ENCODE measurements at places on chromosomes 12 and 14.

DNA sequence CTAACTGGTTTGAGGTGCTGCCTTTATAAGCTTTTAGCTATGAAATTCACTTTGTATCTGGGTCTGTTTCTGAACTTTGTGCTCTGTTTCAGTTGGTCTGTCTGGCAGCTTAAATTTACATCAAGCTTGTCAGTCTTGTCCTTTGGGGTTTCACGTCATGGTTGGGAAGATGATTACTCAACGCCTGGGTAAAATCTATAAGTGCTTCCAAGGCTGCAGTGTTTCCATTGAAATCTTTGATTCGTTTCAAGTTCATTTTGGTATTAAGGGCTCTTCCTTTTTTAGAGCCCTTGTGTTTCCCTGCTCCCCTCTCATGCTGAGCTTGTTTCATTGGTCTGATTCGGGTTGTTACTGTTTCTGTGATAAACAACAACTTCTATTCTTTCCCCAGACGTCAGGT is 58.2 kb downstream of the FBXW8 start:
- DNase-seq = no peak

GRCh38 chr12:46608431-46609272 is 217.1 kb downstream of the SLC38A4 start:
- no peak for DNase-seq

- DNase-seq = no peak
These were observed 53.4 kb downstream of the FLRT2 start for GRCh38 chr14:85583380-85583779.

GRCh38 chr12:27426743-27427487 is 19.6 kb upstream of the SMCO2 start:
- DNase-seq = no peak

- DNase-seq = no peak
These were observed 28.1 kb upstream of the TBC1D30 start for GRCh38 chr12:64796205-64796845.

- no peak for DNase-seq
These were observed 11.0 kb downstream of the CBLN3 start for GRCh38 chr14:24418492-24418873.

DNA sequence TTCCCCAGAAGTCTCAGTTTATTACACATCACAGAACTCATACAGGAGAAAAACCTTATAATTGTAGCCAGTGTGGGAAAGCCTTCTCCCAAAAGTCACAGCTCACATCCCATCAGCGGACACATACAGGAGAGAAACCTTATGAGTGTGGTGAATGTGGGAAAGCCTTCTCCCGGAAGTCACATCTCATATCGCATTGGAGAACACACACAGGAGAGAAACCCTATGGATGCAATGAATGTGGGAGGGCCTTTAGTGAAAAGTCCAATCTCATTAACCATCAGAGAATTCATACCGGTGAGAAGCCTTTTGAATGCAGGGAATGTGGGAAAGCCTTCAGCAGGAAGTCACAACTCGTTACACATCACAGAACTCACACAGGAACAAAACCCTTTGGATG is 20.1 kb downstream of the ZNF84 start:
- DNase-seq = no peak

DNA sequence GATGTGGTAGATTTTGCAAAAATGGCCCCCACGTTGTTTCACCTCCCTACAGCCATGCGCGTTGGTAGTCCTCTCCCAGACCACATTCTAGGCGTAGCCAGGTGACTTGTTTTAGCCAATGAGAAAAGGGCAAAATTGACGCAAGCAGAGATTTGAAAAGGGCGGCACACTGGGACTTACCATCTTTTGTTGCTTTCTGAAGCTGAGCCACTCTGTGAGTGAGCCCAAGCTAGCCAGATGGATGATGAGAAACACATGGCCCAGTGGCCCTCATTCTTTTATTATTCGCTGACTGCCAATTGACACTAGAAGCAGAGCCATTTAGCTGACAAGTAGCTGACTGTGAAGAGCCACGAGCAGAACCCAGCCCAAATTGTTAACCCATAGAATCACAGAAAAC is 142.0 kb upstream of the GZMB start:
- DNase-seq = no peak

DNA sequence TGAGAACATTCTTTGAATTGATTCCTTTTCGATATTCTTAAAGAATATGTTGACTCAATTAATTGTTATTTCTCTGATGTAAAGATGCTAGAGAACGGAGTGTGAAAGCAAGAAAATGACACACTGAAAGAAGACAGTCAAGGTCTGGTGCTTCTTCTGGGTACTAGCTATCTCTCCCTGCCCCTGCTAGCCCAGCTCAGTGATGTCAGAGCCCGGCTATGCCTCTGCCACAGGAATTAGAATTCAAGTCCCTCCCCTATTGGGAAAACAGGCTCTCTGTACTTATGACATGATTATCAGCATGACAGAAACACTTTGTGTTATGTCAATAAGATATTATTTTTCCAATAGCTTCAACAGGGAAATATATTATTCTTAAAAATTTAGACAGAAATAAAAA is 252.4 kb downstream of the KCNC2 start:
- no peak for DNase-seq

GRCh38 chr12:111368291-111368787 is 556 bp downstream of the PHETA1 start:
- DNase-seq = no peak

DNA sequence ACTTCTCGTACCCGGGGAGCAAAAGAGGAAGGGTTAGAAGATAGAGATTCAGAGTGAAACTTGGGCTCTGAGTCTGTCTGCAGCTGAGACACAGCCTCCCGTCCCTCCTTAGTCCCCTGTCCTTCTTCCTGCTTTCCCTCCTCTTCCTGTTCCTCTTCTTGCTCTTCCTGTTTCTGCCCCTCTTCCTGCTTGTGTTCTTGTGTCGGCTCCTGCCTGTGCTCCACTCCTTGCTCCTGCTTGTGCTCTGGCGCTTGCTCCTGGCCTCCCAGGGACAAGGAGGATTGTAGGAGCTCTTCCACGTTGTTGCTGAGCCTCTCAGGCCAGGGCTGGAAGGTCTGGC is 3.0 kb downstream of the ACRBP start:
- no peak for DNase-seq

DNA sequence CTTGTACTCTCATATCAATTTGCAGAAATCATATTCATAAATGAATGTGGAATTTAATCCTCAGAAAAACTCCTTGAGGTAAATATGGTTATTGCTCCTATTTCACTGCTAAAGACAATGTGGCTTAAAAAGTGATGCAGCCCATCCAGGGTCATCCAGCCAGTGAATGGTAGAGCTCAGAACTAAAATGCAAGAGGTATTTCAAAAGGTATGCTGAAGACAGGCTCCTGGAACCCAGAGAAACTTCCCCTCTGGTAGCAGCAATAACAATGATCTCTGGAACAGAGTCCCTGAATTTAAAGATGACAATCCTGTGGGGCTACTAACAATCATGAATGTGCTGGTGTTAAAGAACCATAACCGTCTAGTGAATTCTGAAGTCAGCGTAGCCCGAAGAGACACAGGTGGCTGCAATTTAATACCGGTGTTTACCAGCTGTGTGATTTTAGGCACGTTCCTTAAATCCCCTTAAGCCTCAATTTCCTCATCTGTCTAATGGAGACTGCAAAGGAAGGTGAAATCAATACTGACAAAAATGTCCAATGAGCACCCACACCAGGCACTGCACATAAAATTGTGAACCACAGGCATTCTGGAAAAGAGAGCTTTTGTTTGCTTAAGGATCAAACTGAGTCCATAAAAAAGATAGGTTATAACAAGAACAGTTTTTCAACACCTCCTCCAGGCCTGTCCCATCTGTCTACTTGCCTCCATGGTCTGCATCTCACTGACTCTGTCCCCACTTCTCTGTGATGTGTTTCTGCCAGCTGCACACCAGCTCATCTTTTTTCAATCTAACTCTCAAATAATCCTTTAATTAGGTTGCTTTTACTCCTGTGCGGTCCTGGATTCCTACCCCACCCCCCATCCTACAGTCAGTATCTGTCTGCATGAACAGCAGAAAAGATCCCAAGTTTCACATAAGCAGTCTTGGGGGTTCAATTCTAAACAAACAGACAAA is 10.5 kb downstream of the TM7SF3 start:
- DNase-seq = no peak

DNA sequence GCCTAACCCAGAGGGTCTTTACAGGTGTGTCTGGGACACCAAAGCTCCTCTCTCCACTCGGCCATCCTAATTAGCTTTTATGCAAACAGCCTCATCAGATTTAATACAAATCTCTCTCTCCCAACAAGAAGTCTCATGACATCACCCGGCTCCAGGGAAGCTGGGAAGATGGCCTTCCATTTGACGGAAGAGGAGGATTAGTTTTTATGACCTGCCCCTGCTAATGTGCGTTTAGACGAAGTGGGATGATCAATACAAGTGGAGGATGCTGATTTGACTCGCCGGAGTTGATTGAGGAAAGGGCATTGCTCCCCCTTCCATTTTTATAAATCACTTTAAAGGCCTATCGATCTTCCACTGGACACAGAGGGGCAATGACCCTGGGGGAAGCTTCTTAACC is 239.2 kb downstream of the BCL11B start:
- DNase-seq = no peak

DNA sequence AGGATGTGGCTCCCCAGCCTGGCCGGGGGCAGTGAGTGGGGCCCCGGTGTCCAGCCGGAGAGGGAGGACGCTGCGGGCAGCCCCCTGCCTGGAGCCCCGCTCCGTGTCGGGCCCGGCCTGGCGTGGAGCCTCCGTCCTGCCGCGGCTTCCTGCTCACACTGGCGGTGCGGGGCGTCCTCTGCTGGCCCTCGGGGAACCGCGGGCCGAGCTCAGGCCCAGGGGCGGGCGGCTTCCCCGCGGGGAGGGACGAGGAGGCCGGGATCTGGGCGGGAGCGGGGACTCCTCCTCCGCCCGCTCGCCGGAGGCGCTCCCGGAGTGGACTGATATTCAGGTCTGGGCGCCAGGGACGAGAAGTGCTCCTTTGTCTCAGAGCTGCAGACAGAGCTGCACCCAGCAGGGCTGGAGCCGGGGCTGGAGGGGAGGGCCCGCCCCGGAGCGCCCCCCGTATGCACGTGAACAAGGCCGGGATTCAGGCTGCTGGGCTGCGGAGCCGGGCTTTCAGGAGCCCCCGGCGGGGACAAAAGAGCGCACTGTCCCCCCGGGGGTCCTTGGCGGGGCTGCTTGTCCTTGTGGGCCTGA is 2.2 kb downstream of the MMP17 start:
- no peak for DNase-seq

- no peak for DNase-seq
These were observed 553.1 kb downstream of the DIO2 start for GRCh38 chr14:79658221-79658620.

DNA sequence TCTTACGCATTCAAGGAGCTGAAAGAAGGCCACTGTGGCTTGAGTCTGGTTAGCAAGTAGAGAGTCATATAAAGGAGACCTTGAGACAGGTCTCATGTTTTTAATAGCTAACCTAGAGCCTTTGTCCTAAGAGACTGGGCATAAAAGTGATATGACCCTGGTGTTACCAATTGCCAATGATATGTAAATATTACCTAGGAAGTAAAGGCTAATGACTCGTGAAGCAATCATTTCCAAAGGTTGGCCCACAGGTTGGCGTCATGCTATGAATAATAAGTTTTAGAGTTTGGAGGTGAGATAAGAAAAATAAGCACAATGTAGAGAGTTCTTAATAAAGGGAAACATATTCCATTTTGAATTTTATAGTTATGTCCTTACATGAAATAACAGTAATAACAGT is 116.6 kb upstream of the PLEKHA5 start:
- no peak for DNase-seq

DNA sequence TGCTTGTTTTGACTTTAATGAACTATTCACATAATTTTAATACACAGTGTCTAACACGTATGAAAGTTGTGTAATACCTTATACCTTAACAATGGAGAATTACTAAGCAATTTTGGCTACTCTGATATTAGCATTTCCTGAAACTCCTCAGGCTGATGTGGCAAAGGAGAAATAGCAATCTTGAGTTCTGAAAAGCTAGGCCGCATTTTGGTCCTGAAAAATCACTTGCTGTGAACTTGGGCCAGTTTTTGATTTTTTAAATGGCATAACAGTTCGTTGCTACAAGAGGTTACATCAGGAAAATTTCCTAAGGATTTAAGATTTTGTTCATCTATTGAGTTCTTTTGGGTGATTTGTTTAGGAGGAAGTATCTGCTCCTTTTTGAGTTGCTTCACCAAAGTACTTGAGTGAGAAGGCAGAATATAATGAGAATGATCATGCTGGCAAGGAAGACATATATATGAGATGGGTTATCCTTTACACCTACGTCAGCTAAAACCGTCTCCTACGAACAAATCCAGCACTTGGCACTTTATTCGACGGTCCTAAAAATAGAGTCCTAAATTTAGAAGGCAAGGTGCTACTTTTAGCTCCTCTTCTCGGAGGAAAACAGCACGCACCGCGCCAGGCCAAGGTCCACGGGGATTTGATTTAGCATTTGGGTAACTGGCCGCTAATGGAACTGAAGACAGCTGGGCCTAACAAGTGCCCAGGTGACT is 32.2 kb downstream of the MIA2 start:
- DNase-seq = no peak

DNA sequence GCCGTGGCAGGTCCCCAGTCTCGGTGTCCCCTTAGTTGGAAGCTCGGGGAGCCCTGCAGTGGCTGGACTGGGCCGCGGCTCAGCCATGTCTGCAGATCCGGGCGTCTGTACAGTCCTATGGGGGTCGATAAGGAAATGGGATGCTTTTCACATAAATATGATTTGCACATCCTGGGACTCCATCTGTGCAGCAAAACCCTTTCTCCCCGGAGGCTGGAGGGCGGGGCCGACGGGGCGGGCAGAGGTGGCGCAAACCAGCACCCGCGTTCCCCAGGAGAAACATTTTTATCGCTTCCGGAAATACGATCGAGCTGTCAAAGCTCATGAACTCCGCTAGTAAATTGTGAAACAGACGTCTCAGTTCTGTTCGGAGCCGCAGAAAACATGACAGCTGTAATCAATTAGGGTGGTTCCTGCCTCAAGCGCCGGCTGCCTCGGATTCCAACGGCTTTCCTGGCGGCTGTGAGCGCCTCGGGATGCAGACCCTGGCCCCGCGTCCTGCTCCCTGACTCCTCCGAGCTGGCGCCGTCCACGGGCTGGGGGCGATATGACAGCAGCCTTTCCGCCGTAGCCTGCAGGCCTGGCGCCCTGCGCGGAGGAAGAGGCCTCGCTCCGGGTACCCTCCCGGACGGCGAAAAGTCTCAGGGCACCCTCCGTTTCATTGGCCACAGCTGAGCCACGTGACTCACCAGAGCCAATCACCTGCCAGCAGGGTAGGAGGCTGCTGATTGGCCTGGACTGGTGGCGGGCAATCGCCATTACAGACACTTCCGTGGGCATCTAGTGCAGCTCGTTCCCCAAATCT is 23.0 kb downstream of the DIO3 start:
- DNase-seq = no peak

DNA sequence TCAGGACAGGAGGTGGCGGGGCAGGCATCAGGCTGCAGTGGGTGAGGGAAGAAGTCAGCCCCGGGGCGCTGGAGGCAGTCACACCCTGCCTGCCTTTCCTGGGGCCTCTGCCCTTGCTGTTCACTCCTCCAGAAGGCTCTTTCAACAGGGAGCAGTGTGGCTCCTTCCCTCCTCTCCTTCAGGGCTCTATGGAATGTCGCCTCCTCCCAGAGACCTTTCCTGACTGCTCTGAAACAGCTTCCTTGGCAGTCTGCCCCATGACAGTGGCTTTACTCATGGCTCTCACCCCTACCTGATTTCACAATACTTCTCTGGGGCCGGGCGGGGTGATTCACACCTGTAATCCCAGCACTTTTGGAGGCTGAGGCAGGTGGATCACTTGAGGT is 7.1 kb downstream of the RHOF start:
- DNase-seq = peak; percentile 37

GRCh38 chr14:52661314-52661713 is 34.0 kb downstream of the ERO1A start:
- no peak for DNase-seq

GRCh38 chr14:63046339-63047268 is 1.3 kb upstream of the KCNH5 start:
- no peak for DNase-seq

GRCh38 chr14:48333221-48333920 is 658.0 kb upstream of the MDGA2 start:
- DNase-seq = no peak

Data from stimulated activated naive CD4-positive, alpha-beta T cell (primary cell).